ENCODE measurements at places on chromosomes 13 and 19.

- peak; percentile 63 for DNase-seq
These were observed 2318.0 kb downstream of the PCDH9 start for GRCh38 chr13:64912141-64912540.

DNA sequence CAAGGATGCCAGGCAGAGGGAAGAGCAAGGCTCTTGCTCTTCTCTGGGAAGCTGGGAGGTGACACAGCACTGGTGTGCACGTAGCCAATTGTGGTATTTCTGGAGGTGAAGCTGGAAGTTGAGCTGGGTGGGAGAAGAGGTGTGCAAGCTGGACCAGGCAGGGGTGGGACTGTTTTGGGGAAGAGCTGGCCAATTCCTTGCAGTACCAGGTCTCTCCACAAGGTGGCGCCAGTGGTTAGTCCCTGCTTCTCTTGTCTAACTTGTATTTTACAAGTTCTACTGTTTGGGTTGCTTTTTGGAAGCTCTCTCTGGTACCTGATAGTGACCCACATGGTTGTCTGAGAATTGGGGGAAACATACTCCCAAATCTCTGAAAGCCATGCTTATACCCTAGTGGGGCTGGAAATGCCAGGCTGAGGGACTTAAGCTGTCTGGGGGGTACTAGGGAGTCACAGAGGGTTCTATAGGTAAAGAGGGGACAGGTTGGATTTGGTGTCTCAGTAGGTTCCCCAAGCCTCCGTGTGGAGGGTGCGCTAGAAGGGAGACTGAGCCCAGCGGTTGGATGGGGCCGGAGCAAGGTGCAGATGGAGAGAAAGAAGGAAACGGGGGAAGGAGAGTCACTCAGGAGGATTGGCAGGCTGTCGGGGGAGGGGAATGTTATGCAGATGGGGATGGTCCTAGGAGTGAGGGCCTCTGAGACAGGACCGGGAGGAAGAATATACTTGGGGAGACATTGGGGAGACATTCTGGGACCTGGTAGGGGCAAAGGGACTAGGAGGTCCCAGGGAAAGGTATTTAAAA is 3.0 kb downstream of the HPN start:
- no peak for DNase-seq

- no peak for DNase-seq
These were observed 14.2 kb upstream of the LILRB1 start for GRCh38 chr19:54616057-54616456.

DNA sequence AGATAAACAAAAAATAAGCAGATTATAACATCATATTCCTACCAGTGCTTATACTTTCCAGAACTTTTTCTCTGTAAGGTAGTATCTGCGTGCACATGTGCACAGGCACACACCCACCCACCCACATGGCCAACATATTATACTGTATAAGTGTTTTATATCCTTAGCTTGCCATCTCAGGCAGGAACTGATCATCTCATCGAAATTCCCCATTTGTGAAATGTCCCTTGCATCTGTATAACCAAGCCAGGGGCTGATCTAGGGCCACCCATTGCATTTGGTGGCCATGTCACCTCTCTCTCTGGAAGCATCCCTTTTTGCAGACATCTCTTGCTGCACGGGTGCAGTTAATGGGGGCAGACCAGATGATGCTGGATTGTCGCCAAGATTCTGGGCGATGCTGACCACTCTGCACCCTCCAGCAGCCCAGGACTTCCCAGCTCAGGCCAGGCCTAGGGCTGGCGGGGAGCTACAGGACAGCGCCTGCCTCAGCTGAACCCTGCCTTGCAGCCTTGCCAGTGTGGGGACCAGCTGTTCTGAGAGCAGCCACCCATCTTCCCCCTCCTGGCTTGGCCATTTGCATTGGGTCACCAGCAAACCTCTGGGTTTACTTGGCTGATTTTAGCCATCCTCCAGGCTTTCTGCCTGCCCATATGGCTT is 95.9 kb downstream of the SLC7A1 start:
- DNase-seq = no peak

DNA sequence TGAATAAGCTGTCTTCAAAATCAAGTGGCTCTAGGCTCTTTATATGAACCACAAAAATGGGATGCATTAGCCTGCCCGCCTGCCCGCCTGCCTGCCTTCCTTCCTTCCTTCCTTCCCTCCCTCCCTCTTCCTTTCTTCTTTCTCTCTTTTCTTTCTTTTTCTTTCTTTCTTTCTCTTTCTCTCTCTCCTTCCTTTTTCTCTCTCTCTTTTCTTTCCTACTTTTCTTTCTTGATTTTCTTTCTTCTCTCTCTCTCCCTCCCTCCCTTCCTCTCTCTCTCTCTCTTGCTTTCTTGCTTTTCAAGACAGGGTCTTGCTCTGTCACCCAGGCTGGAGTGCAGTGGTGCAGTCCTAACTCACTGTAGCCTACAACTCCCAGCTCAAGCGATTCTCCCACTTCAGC is 26.9 kb downstream of the F2RL3 start:
- no peak for DNase-seq

DNA sequence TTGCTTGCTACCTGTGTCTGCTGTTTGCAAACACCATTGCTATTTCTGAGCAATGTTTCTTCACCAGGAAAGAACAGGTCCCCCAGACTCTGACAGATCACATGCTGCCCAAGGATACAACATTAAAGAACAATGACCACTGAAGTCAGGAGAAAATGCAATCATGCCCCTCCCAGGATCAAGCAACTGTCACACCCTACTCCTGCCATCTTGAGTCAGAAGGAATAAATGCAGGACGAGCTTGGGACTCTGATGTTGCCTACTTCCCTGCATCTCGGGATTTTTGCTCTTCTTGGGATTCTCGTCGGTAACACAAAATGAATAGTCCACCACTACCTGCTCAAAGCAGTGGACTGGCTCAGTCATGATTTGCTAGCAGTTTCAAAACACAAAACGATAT is 490.6 kb downstream of the COG6 start:
- no peak for DNase-seq

GRCh38 chr19:16445238-16446107 is 26.3 kb downstream of the EPS15L1 start:
- DNase-seq = peak; percentile 87

DNA sequence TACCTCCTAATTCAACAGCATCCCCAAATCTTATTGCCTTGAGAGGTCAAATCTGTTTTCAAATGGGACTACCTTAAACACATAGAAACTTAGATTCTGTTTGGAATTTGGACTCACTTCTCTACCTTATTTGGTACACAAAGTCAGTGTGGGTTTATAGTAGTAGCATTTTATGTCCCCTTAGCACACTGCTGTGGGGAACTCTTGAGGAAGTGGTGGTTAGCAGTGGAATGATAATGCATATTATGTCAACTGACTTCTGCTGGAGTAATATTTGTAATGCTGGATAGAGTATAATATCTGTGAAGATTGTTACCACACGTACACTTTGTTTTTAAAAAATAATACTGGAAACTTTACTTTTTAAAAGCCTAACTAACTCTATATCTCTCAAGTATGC is 386.3 kb downstream of the NDFIP2 start:
- no peak for DNase-seq

DNA sequence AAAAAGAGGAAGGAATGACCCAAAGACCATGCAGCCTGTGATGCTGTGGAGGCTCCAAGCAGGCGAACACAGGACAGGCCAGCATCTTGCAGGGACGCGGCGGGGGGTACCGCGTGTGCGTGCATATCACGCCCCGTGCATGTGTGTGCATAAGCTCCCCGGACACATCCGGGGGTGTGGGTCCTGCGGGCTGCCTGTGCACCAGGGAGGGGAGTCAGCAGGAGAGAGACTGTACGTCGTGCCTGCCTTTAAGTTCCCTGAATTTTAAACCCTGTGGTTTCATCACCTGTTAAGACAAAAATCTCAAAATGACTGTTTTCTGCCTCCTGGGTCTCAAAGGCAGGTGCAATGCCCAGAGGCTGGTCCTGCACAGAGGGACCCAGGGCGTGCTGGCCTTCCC is 16.6 kb downstream of the ADAT3 start:
- no peak for DNase-seq

DNA sequence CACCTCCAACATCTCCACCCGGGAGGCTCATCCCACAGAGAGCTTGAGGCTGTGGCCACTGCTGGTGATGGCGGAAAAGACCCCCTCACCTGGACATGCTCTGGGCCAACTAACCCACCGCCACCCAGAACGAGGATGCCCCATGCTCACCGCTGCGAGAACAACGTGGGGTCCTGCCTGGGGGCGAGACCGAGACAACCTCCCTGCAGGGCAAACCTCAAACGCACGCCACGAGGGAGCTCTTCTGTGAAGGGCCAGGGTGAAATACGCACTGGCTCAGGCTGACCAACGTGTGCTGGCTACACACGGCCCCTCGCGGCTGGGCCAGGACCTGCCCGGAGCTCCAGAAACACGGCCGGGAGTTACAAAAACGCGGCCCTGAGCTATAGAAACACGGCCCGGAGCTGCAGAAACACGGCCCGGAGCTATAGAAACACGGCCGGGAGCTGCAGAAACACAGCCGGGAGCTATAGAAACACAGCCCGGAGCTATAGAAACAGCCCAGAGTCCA is 19.0 kb upstream of the PLPP2 start:
- no peak for DNase-seq

DNA sequence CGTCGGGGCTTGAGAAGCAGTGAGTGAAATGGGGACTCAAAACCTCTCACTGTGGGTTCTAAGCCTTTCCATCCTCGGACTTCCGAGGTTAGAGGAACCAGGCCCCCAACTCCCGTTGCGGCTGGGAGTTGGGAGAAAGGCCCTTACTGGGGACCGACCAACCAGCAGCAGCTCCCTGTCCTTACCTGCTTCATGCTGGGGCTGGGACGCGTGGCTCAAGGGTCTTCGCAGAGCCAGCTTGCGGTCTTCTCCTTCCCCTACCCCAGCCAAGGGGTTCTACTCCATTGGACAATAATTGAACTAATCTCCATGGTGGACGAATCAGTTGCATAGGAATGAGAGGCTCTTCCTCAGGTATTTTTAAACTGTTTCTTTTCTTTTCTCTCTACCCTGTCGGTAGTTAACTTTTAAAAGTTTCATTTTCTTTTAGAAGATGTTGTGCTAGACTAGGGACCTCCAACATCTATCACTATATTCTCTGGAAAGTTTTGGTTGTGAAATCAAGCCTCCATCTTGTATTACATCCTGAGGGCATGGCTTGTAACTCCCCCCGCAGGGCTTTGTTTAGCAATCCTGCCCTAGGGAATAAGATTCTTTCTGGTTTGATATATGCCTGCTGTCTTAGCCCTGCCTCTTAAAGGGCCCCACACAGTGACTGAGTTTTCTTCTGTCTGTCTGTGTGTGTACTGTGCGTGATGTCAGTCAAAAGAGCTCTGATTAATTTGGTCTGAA is 1027.1 kb upstream of the PCDH9 start:
- DNase-seq = no peak

- no peak for DNase-seq
These were observed 23.2 kb downstream of the NALCN start for GRCh38 chr13:101393140-101393539.

DNA sequence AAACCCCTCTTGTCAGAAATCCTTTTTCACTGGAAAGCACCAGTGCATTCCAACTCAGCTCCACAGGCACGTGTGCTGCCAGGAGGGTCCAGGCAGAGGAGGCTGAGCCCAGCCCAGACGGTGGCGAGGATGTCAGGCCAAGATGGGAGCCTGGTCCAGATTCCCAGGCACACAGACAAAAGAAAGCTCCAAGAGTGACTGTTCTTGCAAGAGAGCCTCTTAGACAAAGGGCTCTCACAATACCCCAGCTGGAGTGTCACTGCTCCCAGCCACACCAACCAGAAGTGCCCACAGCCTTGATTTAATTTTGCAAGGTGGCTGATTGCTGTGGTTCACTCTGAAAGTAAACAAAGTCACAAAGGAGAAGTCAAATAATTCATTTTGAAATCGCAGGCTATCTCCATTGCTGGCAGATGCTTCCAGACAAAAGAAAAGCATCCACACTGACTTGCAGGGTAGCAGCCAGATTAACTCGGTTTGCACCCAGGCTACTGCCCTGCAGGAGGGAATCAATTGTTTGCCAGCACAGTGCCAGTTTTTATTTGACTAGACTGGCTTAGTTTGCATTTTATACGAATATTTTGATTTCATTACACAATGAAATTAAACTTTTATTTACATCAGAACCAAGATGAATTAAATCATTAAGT is 95.1 kb downstream of the RAB20 start:
- DNase-seq = no peak

DNA sequence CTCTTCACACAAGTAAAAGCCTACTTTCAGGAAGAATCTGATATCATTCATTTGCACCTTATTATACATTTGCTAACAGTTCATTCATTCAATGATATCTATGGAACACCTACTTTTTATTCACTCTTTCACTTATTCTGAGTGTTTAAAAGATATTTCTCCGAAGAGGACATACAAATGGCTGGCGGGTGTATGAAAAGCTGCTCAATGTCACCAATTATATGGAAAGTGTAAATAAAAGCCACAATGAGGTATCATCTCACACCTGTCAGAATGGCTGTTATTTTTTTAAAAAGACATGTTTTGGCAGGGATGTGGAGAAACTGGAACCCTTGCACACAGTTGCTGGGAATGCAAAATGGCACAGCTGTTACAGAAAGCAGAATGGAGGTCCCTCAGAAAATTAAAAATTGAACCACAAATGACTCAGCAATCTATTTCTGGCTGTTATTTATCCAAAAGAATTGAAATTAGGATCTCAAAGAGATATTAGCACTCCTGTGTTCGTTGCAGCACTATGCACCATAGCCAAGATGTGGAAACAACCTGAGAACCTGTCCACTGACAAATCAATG is 127.6 kb upstream of the IRS2 start:
- DNase-seq = no peak

- no peak for DNase-seq
These were observed 412.7 kb upstream of the MIR17HG start for GRCh38 chr13:90934741-90935140.

GRCh38 chr13:28415994-28416421 is 78.9 kb downstream of the FLT1 start:
- DNase-seq = no peak

- DNase-seq = no peak
These were observed 5.1 kb downstream of the GRIN2D start for GRCh38 chr19:48398375-48399235.

- DNase-seq = peak; percentile 81
These were observed 16.1 kb upstream of the ABCC4 start for GRCh38 chr13:95317039-95317989.

- DNase-seq = no peak
These were observed 617.2 kb upstream of the GPC6 start for GRCh38 chr13:92609376-92609775.

GRCh38 chr13:72960541-72960940 is 98.3 kb upstream of the KLF5 start:
- no peak for DNase-seq

DNA sequence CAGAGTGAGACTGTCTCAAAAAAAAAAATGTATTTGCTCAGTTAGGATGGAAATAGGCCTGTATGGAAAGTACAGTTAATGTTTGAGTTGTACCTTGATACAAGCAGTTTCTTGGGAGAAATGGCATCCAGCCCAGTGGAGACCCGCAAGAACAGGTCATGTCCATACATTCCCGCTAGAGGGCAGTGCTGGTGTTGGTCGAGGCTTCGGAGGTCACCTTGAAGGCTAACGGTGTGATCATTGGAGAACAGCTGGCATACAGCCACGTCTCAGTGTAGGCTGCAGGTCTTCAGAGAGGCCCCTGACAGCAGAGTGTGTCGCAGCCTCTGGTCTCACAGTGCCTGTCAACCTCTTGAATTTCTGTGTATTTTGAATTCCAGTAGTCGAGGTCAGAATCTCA is 7.5 kb downstream of the ZNF610 start:
- DNase-seq = no peak
